ENCODE measurements at places on chromosomes 7 and 10.

- no peak for DNase-seq
These were observed 83.3 kb downstream of the PAX2 start for GRCh38 chr10:100828738-100829096.

DNA sequence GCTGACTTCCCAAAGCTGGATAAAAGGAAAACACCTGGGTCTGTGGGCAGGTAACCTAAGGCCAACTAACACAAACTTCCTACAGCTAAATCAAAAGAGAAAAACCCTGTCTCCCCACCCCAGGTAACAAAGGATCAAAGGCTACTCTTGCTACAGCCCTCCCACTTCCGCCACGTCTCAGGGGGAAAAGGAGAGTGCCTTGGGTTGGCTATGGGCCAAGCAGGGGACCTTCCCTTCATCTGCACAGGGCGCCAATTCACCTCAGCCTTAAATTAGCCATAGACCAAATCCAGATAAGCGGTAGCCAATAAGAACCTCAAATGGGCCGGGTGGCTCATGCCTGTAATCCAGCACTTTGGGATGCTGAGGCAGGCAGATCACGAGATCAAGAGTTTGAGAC is 69.1 kb upstream of the LANCL2 start:
- no peak for DNase-seq

DNA sequence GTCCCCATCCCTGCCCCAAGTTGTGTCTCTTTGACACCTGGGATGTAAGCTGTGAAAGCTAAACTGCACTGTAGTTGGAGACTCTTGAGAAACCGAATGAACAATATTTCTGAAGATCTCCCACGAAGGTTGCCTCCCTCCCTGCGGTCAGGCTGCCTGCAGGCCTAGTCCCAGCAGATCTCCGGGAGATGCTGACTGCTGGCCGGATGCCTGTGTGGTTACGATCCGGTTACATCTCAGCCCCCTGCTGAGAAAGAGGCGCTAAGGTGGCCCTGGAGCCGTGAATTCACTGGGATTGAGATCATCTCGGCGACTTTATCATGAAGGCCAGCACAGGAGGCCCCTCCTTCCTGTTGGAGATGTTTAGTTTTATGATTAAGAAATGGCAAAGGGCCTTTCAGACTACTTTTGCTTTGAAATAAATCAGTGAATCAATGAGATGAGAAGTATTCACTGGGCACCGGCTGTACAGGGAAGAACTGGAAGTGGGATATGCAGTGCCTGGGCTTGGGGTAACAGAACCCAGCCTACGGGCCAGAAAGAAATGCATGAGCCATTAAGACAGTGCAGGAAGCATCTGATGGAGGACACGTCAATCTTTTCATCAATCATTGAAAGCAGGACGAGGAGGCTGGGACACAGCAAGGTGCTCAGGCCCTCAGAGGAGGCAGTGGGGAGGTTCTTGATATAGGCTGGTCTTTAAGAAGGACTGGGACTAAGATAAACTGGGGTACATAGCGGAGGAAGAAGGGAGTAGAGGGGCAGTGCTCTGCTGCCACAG is 177.6 kb downstream of the PRKAG2 start:
- DNase-seq, result no peak

DNA sequence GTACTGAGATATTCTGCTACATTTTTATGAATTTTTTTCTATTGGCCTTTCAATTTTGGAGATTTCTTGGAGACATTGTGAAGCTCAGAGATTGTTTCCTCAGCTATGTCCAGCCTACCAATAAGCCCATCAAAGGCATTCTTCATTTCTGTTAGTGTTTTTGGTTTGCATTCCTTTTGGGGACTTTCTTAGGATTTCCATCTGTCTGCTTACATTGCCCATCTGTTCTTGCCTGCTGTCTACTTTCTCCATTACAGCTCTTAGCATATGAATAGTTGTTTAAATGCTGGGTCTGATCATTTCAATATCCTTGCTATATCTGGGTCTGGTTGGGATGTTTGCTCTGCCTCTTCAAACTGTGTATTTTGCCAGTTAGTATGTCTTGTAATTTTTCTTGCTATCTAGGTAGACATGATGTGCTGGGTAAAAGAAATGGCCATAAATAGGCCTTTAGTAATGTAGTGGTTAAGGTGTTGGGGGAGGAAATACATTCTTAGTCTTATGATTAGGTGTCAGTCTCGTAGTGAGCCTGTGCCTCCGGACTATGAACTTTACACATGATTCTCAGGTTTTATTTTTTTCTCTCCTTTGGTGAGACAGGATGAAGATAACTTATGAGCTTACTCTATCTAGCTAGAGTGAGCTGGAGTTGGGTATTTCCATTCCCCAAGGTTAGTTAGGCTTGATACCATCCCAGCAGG is 32.6 kb upstream of the NME8 start:
- DNase-seq, result no peak

DNA sequence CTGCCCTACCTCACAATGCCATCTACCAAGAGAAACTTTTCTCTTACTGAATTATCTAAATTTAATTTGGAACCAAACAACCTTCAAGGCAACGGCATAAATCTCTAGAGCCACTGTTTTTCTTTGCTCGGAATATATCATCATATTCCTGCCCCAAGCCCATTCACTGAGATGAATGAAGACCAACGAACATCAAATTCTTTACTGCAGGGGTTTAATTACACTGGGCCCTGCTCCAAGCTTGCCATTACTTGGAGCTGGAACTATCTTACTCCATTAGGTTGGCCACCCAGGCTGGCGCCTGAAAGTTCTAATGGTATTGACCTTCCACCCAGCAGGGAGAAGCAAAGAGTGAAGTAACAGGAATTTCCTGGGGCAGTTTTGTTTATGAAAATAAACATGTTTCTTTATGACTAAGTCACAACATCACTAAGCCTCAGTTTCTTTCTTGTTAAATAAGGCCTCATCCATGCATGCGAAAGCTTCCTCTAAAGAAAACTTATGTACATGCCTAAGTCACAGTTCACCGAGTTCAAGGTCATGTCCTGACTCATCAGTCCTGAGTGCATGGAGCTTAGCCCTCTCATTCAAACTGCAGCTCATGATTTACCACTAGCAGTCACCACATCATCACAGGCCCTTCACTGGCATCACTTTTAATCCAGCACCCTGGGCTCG is 42.1 kb upstream of the ANAPC16 start:
- no peak for DNase-seq

- no peak for DNase-seq
These were observed 81.3 kb downstream of the VWDE start for GRCh38 chr7:12322284-12322902.

GRCh38 chr7:31102973-31103850 is 51.1 kb downstream of the ADCYAP1R1 start:
- DNase-seq, result no peak

GRCh38 chr7:151665368-151665767 is 145.7 kb upstream of the RHEB start:
- no peak for DNase-seq

DNA sequence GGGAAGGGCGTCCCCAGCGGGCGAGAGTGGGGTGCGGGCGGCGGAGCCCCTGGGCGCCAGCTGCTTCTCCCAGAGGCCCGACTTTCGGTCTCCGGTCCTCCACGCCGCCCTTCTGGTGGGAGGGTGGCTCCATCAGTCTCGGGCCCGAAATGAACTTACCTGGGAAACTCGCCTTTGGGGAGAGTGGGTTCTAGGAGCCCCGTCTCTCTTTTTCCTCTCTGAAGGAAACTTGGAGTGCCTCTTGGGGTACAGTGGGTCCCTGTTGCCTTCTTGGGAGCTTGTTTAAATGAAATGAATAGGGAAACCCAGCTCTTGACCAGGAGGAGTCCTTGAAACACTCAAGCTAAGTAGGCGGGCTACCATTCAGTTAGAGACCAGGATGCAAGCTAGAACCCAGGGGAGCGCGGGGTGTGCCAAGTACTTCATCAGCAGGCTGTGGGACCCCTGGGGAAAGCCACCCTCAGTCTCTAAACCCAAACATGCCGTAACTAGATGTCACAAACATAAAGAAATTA is 1.3 kb downstream of the SLC26A4 start:
- DNase-seq, result no peak

DNA sequence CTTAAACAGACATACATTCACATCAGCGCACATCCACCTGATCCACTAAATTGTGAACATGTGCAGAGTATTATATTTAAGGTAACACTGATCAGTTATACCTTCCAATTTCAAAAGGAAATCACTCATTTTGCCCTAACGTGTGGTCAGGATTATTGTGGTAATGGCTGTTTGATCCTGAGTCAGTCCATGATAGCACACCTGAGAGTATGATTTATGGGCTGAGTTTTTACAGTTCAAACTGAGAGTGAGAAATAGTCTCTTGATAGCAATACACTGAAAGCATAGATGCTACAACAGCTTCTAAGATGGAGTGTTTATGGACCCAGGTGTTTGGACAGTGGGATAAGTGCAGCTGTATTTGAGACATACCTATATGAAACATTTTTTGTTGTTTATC is 96.7 kb downstream of the KIF20B start:
- no peak for DNase-seq

GRCh38 chr7:26306790-26307189 is 15.1 kb downstream of the SNX10 start:
- no peak for DNase-seq

DNA sequence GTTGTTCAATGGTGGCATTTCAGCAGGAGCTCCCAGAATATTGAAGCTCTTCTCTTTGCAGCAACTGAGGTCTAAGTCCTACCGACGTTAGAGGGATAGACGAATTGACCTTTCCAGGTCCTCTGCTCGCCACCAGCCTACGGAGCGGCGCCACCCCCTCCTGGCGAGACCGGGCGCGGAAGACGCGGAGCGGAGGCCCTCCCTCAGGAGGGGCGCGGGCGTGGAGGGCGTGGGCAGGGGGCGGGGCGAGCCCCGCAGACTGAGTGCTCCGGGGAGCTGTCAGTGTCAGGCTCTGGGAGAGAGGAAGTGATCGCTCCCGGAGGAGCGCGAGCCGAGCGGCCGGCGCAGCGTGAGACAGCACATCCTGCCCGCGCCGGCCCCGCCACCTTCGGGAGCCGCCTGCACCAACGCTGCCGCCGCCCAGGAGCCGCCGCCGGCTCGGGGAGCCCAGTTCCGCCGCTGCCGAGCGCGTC is at the start of gene DYNC1I1:
Gene DYNC1I1 (plus strand): TSS at position 257 of the 473 bp plus-strand sequence. CDS start 32,176 bp downstream, outside the sequence.
- DNase-seq, result no peak

GRCh38 chr10:52215745-52216361 is 98.2 kb upstream of the DKK1 start:
- DNase-seq, result no peak

DNA sequence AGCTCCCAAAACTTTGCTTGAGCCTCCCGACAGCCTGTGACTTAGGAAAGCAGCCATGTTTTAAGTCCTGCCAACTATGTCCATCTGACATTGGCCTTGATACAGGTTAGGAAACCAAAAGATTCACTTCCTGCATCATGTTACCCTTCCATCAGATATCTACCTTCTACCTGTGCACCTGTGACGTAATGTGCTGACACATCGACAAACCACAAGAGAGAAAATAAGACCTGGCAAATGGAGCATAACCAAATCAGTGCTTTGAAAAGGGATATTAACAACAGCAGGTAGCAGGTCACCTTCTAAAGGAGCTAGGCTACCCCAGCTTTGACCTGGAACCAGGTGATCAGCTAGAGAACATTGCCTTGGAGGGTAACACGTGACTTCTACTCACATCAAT is 14.8 kb upstream of the PRR15 start:
- no peak for DNase-seq

- DNase-seq, result no peak
These were observed 267.8 kb upstream of the MYO3A start for GRCh38 chr10:25666276-25666675.

- DNase-seq, result no peak
These were observed 10.6 kb upstream of the PRTFDC1 start for GRCh38 chr10:24962995-24963394.

GRCh38 chr7:107446988-107447387 is 22.9 kb upstream of the GPR22 start:
- DNase-seq, result no peak

DNA sequence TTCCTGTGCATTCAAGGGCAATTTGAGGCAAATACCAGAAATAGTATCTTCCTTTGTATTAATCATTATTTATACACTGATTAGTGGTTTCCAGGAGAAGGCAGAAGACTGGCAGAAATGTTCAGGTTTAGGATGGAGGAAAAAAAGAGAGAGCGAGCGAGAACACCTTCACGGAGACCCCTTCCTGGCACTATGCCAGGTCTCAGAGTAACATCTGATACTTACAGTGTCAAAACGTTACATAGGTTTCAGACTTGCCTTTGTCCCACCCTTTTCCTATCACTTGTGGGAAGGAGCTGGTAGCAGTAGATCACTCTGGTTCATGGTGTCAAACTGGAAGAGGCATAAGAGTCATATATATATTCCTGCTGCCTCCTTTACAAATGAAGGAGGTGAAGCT is 652 bp downstream of the OR2A12 start:
- no peak for DNase-seq

DNA sequence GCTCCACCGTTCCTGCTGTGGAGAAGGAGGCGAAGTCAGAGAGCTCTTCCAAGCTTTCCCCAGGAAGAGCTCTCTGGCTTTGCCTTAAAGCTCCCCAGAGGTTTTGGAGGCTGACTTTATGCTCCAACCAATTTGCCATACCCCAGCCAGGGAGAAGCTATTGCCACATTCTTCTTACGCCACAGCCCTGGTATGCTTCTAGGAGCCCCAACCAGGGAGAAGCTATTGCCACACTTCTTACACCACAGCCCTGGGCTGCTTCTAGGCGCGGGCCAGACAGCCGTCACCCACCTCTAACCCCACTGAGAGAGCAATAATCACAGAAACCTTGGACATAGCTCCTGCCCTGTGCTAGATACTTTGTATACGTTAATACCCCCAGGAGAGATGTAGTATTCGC is 951 bp downstream of the ELOVL3 start:
- DNase-seq, result no peak

DNA sequence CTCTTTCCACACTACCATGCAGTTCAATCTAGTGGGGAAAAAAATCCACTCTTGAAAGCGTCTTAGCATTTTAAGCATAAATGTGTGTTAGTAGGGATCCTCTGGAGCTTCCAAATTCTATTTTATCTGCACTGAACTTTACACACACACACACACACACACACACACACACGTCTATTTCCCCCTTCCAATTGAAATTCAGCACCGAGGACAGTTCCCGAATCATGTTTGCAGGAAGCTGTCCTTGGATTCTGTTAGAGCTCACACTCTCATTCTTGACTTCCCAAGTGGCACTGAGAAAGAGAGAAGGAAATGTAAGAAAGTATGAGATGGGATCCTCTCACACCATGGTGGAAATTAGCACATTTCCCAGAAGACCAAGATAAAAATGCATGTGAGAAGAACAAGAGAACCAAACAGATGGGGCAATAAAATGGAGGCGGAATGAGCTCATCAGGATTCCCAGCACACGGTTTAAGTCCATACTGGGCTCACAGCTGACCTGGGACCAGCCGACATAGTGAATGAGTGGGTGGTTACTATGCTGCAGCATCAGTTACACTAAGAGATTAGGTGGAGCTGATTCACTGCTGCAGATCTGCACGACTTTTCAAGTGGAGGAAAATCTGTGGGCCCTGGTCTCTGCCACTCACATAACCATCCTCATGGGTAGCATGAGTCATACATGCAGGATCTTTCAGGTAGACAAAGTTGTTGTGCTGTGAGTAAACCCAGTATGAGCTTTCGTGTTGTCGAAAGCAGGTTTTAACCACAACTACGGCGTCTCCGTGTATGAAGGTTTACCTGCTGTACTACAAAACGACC is 3.3 kb upstream of the NPTX2 start:
- no peak for DNase-seq

- DNase-seq, result no peak
These were observed 30.0 kb downstream of the SMC3 start for GRCh38 chr10:110597476-110597875.
